ENCODE measurements at places on chromosomes 6 and 20. TPM values are rescaled to one million over a fixed set of nuclear protein-coding genes. Genes with fewer than 3 reads are reported as not detected.

- no peak overlapping the region for H3K4me3 ChIP-seq
- DNase-seq, result no peak
- no peaks in the 10 kb centered on the region for H3K27me3 ChIP-seq
- H3K36me3 ChIP-seq, result no peaks in the 10 kb centered on the region
- H3K27ac ChIP-seq, result no peak overlapping the region
These were observed 53.8 kb downstream of the DCBLD1 start for GRCh38 chr6:117536317-117536716.

Gene MUC22
- total RNA-seq, result not detected

GRCh38 chr20:10924644-10925201 is 250.9 kb upstream of the JAG1 start:
- no peaks in the 10 kb centered on the region for H3K4me1 ChIP-seq
- no peaks in the 10 kb centered on the region for H3K27me3 ChIP-seq
- H3K36me3 ChIP-seq, result no peaks in the 10 kb centered on the region
- no peak overlapping the region for H3K4me3 ChIP-seq

GRCh38 chr20:54323227-54323734 is 115.4 kb downstream of the PFDN4 start:
- H3K27ac ChIP-seq, result no peak overlapping the region
- H3K4me1 ChIP-seq, result no peaks in the 10 kb centered on the region
- no peaks in the 10 kb centered on the region for H3K36me3 ChIP-seq
- H3K27me3 ChIP-seq, result no peaks in the 10 kb centered on the region
- no peak overlapping the region for H3K4me3 ChIP-seq

- peak overlapping the region; percentile 80 for H3K4me3 ChIP-seq
- H3K27me3 ChIP-seq, result peaks cover 40% of the 10 kb centered on the region
- no peaks in the 10 kb centered on the region for H3K36me3 ChIP-seq
These were observed 26.7 kb downstream of the SERPINB9 start for GRCh38 chr6:2876210-2877056.

DNA sequence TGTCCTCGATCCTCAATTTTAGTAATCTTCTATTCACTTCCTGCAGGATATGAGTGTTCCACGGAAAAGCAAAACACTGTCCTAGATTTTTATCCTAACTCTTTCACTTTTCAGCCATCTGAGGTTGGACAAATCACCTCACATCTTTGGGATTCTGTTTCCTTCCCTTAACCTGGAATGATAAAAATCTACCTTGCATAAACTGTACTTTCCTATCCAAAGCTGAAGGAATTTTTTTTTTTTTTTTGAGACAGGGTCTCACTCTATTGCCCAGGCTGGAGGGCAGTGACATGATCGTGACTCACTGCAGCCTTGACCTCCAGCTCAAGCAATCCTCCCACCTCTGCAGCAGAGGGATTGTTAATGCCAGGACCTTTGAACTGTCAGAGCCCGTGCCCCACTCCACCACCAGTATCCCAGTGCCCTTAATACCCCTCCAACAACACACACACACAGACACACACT is 20.5 kb downstream of the CAPN11 start:
- no peaks in the 10 kb centered on the region for H3K27me3 ChIP-seq
- no peaks in the 10 kb centered on the region for H3K36me3 ChIP-seq
- H3K4me3 ChIP-seq, result no peak overlapping the region
- DNase-seq, result no peak

Gene FUCA2
- total RNA-seq, result 37.4 TPM

- peaks cover 23% of the 10 kb centered on the region for H3K4me1 ChIP-seq
- no peak overlapping the region for H3K4me3 ChIP-seq
- no peak overlapping the region for H3K27ac ChIP-seq
- no peaks in the 10 kb centered on the region for H3K36me3 ChIP-seq
These were observed 27.9 kb downstream of the RIN2 start for GRCh38 chr20:19785983-19786285.

Gene SLC22A7
- not detected for total RNA-seq

DNA sequence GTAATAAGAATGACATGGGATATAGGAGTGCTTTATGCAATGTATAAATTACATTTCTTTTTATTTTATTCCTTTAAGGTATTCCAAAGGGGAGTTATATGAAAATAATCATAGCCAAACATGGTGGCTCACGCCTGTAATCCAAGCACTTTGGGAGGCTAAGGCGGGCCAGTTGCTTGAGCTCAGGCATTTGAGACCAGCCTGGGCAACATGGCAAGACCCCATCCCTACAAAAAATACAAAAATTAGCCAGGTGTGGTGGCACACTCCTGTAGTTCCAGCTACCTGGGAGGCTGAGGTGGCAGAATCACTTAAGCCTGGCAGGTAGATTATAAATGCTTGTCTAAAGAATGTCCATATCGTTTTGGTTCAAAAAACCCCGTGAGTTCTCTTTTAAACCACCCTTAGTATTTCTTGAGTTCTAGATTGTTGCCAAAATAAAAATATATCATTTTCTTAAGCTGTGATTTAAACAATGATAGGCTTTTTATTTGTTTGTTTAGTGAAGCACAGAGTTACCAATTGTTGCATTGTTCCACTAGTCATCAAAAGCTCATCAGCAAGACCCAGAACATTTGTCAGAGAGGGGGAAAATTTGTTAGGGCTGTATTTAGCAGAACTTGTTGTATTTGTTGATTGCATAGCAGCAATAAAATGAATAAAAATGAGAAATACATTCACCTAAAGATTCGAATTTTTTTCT is 146.2 kb downstream of the KHDC1L start:
- H3K36me3 ChIP-seq, result no peaks in the 10 kb centered on the region
- H3K4me3 ChIP-seq, result no peak overlapping the region
- no peak for DNase-seq
- H3K4me1 ChIP-seq, result no peaks in the 10 kb centered on the region
- H3K27me3 ChIP-seq, result no peaks in the 10 kb centered on the region

DNA sequence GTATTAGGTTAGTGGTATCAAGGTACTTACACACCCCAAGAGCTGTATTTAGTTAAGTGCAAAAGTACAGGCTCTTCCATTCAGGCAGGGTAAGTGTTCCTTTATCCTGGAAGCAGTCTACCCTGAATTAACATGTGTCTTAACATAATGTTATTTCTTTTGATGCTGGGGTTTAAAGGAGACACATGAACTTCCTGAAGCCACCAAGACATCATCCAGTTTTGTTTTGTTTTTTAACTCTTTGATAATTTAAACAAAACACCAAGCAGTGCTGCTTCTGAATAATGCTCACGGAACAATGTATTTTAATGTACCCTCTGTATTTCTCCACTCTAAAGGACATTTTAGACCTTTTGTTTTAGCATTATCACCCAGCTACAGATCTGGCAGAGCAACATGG is 50.5 kb upstream of the PLCB4 start:
- H3K36me3 ChIP-seq, result no peaks in the 10 kb centered on the region
- H3K4me1 ChIP-seq, result peaks cover 53% of the 10 kb centered on the region
- no peaks in the 10 kb centered on the region for H3K27me3 ChIP-seq
- DNase-seq, result no peak
- H3K4me3 ChIP-seq, result no peak overlapping the region

GRCh38 chr6:100712997-100713396 is 168.1 kb downstream of the ASCC3 start:
- no peak overlapping the region for H3K4me3 ChIP-seq
- DNase-seq, result no peak
- no peaks in the 10 kb centered on the region for H3K36me3 ChIP-seq
- H3K27me3 ChIP-seq, result no peaks in the 10 kb centered on the region

Gene PROKR2
- not detected for total RNA-seq

- H3K4me1 ChIP-seq, result no peaks in the 10 kb centered on the region
- no peak for DNase-seq
- no peaks in the 10 kb centered on the region for H3K36me3 ChIP-seq
These were observed 38.5 kb upstream of the PXDC1 start for GRCh38 chr6:3789896-3790558.

- H3K4me1 ChIP-seq, result no peaks in the 10 kb centered on the region
- no peak overlapping the region for H3K27ac ChIP-seq
- H3K36me3 ChIP-seq, result peaks cover 32% of the 10 kb centered on the region
- no peak for DNase-seq
These were observed 140.7 kb downstream of the UBE3D start for GRCh38 chr6:82924799-82925535.

Gene FAM209B
- total RNA-seq, result not detected

- no peaks in the 10 kb centered on the region for H3K27me3 ChIP-seq
- H3K4me1 ChIP-seq, result peaks cover 15% of the 10 kb centered on the region
- H3K4me3 ChIP-seq, result no peak overlapping the region
These were observed 43.4 kb downstream of the PLCG1 start for GRCh38 chr20:41180599-41181333.

Gene SRSF12
- total RNA-seq, result 23.2 TPM

Gene IL17F
- total RNA-seq, result not detected

- H3K27ac ChIP-seq, result no peak overlapping the region
- no peak overlapping the region for H3K4me3 ChIP-seq
- DNase-seq, result no peak
- H3K4me1 ChIP-seq, result no peaks in the 10 kb centered on the region
- no peaks in the 10 kb centered on the region for H3K36me3 ChIP-seq
These were observed 3.4 kb downstream of the LY86 start for GRCh38 chr6:6591778-6592465.

Gene TCP11
- 0.25 TPM for total RNA-seq

Gene MRPL2
- 31.7 TPM for total RNA-seq

- no peak for DNase-seq
- no peaks in the 10 kb centered on the region for H3K4me1 ChIP-seq
- no peaks in the 10 kb centered on the region for H3K36me3 ChIP-seq
- no peaks in the 10 kb centered on the region for H3K27me3 ChIP-seq
- H3K27ac ChIP-seq, result no peak overlapping the region
- no peak overlapping the region for H3K4me3 ChIP-seq
These were observed 12.3 kb downstream of the DYNLT2 start for GRCh38 chr6:169738976-169739529.

Gene TFAP2C
- 0.60 TPM for total RNA-seq

Gene RHAG
- not detected for total RNA-seq

- H3K36me3 ChIP-seq, result no peaks in the 10 kb centered on the region
- DNase-seq, result no peak
- H3K4me3 ChIP-seq, result no peak overlapping the region
- no peaks in the 10 kb centered on the region for H3K27me3 ChIP-seq
These were observed 969.7 kb downstream of the KIF16B start for GRCh38 chr20:15603506-15603905.

Gene HLA-DPA1
- 1.5 TPM for total RNA-seq

- peaks cover 6% of the 10 kb centered on the region for H3K27me3 ChIP-seq
- no peak for DNase-seq
- H3K4me1 ChIP-seq, result no peaks in the 10 kb centered on the region
- H3K27ac ChIP-seq, result no peak overlapping the region
These were observed 49.5 kb upstream of the TFAP2D start for GRCh38 chr6:50663806-50664205.

Gene CRISP2
- total RNA-seq, result not detected

- H3K27me3 ChIP-seq, result no peaks in the 10 kb centered on the region
- H3K4me1 ChIP-seq, result peaks cover 3% of the 10 kb centered on the region
- H3K4me3 ChIP-seq, result no peak overlapping the region
- no peak overlapping the region for H3K27ac ChIP-seq
- H3K36me3 ChIP-seq, result no peaks in the 10 kb centered on the region
These were observed 87.3 kb downstream of the SCML4 start for GRCh38 chr6:107736713-107737396.

DNA sequence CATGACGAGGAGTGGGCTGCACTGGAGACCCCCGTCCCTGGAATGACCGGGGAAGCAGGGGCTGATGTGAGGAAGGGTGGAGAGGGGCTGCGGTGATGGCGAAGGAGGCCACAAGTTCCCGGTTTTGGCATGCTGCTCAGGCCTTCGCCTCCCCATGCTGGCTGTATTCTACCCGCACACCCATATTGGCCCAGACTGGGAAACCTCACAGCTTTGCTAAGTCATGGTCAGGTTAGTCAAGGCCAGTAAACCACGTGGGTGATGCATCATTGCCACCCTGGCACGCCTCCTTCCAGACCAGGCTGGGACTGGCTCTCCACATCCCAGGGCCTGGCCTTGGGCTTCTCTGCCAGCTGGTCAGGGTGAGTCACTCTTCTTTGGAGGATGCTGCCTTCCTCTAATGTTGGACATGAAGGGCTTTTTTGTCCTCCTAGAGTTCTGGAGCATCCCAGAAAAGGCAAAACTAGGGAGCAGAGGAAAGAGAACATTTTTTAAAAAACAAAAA is 53.8 kb downstream of the PCNA start:
- no peaks in the 10 kb centered on the region for H3K27me3 ChIP-seq
- no peaks in the 10 kb centered on the region for H3K4me1 ChIP-seq
- no peaks in the 10 kb centered on the region for H3K36me3 ChIP-seq
- DNase-seq, result no peak
- H3K4me3 ChIP-seq, result no peak overlapping the region
- H3K27ac ChIP-seq, result no peak overlapping the region

GRCh38 chr20:62472138-62472940 is 3.5 kb downstream of the GATA5 start:
- H3K36me3 ChIP-seq, result no peaks in the 10 kb centered on the region
- peaks cover 19% of the 10 kb centered on the region for H3K4me1 ChIP-seq

GRCh38 chr6:150761771-150762170 is 103.7 kb upstream of the MTHFD1L start:
- peak overlapping the region; percentile 77 for H3K27ac ChIP-seq
- peak; percentile 65 for DNase-seq
- H3K27me3 ChIP-seq, result no peaks in the 10 kb centered on the region
- no peak overlapping the region for H3K4me3 ChIP-seq
- no peaks in the 10 kb centered on the region for H3K36me3 ChIP-seq

DNA sequence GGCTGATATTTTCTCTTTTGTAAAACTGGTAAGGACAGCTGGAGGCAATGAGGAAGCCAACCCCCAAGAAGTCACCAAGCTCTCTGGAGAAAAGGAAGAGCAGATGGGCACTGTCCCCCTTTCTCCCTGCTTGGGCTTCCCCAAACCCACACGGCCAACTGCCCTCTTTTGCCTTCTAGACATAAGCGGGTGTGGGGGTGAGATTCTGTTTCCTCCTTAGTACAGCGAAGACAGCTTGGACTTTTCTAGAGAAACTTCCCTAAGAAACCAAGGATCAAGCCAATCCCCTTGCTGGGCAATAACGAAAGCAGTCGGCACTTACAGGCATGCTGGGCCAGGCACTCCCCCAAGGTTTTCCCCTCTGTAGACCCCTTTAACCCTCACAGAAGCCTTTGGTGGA is 110.3 kb downstream of the CDC5L start:
- H3K36me3 ChIP-seq, result no peaks in the 10 kb centered on the region
- no peaks in the 10 kb centered on the region for H3K27me3 ChIP-seq
- no peak overlapping the region for H3K27ac ChIP-seq
- DNase-seq, result no peak

GRCh38 chr6:152086223-152086873 is 278.9 kb downstream of the ESR1 start:
- H3K27ac ChIP-seq, result no peak overlapping the region
- no peaks in the 10 kb centered on the region for H3K4me1 ChIP-seq

DNA sequence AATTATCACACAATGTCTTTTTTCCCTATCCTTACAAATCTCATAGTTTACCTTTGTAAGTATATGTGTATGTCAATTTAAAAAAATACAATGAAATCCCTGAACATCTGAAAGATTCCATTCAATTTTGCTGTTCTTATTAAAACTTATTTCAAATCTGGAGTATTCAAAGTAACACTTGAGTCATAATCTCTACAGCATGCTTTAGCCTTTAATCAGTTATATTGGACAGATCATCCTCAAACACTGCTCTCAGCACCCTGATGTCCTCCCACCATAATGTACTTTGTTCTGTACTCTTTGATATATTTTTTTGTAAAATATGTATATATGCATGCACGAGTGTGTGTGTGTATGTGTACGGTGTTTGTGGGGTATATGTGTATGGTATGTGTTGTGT is 83.0 kb upstream of the RPS6KA2 start:
- no peak overlapping the region for H3K4me3 ChIP-seq
- no peaks in the 10 kb centered on the region for H3K36me3 ChIP-seq
- H3K27ac ChIP-seq, result no peak overlapping the region
- H3K4me1 ChIP-seq, result no peaks in the 10 kb centered on the region

Gene MEP1A
- total RNA-seq, result not detected

Data from neural progenitor cell (in vitro differentiated cells).